Stimulated activated CD4-positive, alpha-beta T cell treated with anti-CD3 and anti-CD28 coated beads, Interleukin-4, amount 100 ng/mL, for 48 hours (primary cell): ENCODE measurements at places on chromosomes 5 and 9.

DNA sequence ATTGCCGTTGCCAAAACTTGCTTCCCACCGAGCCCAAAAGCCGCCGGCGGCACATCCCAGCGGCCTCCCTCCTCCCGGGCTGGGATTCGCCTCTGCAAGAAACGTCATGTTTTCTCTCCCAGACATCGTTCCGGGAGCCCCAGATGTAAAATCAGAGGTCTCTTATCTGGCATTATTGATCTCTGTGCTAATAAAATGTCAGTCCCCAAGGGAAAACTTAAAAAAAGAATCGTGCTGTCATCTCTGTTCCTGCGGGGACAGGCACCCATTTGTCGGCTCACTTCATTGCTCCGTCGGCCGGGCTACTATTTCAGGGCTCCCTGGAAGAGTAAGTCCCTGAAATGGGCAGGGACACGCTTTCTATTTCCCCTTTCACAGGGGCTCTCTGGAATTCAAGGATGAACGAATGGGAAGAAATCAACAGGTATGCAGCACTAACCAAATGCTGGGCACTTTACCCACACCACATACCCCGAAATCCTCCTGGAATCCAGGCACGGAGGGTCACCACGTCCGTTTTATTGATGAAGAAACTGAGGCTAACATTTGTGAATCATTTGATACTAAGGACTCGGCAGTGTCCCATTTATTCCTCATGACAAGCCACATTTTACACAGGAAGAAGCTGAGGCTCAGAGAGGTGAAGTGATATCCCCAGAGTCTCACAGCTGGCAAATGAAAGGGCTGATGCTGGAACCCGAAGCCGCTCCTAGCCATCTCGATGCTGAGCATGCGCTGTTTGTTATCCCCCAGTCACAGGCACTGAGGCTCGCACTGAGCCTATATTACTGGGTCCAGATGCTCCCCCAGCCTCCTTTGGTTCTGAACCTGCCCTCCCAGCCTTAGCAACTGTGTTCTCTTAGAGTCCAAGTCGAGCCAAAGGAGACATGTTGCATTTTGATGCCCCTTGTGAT, 35.7 kb upstream of the MSX2 start:
- DNase-seq, result no peak

GRCh38 chr9:78958892-78959291, 612.9 kb upstream of the TLE4 start:
- DNase-seq, result no peak

GRCh38 chr9:75910731-75911130, 20.3 kb downstream of the PCSK5 start:
- DNase-seq, result no peak

GRCh38 chr5:10567781-10568321, 4.0 kb downstream of the ANKRD33B start:
- DNase-seq, result no peak

DNA sequence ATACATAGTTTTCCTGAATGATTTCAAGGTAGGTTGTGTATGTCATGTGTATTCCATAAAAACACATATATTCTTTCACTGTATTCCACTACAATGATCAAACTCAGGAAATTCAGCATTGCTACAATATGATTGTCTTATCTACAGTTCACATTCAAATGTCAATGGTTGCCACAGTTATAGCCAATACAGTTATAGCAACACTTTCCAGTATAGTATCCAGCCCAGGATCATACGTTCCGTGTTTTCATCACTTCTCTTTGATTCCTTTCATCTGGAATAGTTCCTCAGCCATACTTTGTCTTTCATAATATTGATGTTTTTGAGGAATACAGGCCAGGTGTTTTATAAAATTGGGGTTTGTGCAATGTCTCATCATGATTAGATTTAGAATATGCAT, 9.5 kb downstream of the OR2S2 start:
- DNase-seq, result no peak

GRCh38 chr5:8184455-8185063, 315.6 kb downstream of the MTRR start:
- DNase-seq, result peak; percentile 7

DNA sequence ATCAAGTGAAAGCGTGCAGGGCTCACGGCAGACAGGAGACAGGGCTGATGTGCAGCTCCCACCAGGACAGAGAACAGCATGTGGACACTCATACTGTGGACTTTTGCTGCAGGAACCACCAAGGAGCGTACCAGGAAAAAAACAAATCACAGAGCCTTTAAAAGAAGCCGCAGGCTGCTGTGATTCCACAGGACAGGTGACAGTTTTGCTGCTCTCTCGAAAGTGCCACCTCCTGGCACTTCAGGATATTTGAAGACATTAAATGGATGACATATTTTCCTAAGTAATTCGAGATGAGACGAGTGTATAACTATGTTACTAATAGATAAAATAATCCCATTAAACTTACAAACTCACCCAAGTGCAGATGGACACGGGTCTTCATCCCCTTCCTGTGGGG, 29.3 kb downstream of the ZDHHC11 start:
- no peak for DNase-seq

- DNase-seq, result no peak
Measured at GRCh38 chr9:100662122-100662521, 84.2 kb downstream of the CAVIN4 start.
